Fibroblast of pulmonary artery (primary cell): ENCODE measurements at places on chromosomes 1 and 21.

- no peak for DNase-seq
Observed at GRCh38 chr1:13570924-13571323, 12.7 kb upstream of the PDPN start.

DNA sequence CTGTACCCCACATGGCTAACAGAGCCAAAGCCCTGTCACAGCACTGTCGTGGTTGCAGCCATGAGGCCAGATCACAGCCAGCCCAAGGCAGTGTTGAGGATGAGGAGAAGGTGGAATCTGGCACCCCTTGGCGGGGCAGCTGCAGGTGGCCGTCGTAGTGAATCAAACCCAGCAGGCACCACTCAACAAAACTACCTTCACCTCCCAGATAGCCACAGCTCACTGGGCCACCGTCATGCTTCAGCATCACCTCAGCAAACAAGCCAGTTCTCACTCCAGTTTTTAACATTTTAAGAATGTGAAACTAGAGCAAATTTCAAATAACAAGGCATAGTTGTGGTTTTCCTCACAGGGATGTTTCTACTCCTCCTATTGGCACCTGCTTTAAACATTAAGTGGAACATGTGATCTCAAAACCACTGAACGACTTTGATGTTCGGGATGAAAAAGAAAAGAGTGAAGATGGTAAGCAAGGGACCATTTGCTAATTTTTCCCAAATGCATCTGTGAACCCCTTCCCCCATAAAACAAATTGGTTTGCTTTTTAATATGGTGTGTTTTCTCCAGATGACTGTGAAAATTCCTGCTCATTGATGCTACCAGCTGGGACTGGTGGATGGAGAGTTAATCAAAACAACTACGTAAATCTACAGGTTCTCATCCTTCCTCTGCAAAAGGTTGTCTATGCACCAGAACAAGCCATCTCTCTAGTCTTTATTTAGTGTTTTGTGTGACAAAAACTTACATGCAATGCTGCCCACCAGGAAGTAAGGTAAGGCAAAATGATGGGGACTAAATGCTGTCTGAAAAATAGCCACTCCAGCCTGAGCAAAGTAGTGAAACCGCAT lies 45.5 kb downstream of the TOR1AIP2 start:
- DNase-seq, result no peak

GRCh38 chr21:44748621-44749020 lies 37.2 kb upstream of the TSPEAR start:
- no peak for DNase-seq

DNA sequence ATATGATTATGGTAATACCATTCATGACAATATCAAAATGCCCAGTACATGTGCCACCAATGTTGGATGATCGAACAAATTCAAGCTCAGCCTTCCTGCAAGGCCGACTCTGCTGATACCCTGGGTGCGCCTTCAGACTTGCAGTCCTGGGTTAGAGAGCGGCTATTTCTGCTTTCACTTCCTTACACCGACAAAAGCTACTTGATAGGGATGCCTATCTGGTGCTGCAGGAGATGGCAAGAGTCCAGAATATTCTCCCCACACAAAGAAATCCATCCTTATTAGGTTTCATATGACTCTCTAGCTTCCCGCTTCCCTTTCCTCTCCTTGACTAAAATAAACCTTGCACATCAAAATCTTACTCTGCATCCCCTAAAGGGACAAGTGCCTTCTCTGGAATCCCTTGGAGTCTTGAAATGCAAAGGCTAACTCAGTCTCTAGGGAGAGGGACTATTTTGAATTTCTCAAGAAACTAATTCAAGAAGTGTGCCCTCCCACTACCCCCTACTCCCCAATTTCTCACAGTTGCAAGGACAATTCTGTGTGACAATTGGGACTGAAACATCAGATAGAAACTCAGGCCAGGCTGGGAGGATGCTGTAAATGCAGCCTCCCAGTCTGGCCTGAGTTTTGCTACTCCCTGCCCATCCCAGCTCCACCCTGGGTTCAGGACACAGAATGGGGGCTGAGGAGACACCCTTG lies 103.1 kb upstream of the USP24 start:
- DNase-seq, result no peak

- DNase-seq, result no peak
Observed at GRCh38 chr1:167579986-167580385, 26.4 kb upstream of the CREG1 start.

GRCh38 chr1:47223921-47224675 lies 7.9 kb downstream of the TAL1 start:
- no peak for DNase-seq

DNA sequence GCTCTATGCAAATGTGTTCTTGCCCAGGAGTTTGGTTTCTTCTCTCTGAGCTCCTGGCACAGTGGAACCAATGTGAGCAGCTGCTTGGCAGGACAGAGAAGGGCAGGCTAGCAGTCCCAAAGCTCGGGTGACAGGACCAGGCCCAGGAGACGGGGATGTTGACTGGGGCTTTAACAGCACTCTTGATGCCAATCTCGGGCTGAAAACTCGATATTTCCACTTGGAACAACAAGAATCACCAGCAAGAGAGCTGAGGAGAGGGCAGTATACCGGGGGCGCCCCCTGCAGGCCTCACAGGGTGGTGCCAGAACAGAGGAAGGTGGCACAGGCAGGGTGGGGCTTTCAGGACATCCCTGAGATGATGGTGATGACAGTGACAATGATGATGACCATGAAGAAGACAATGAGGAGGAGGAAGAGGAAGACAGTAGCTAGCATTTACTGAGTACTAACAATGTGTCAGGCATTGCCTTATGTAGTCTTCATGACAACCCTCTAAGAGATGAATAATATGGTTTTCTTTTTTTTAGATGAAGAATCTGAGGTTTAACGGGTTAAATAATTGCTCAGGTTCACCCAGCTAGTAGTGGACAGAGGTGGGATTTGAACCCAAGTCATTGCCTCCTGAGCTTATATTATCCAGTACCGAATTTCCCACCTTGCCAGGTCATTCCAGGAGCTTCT lies 2.7 kb upstream of the KCNJ9 start:
- DNase-seq, result peak; percentile 27

- no peak for DNase-seq
Observed at GRCh38 chr21:26171258-26172100, 909 bp upstream of the APP start.

- no peak for DNase-seq
Observed at GRCh38 chr21:45468051-45468970, 63.3 kb downstream of the COL18A1 start.

DNA sequence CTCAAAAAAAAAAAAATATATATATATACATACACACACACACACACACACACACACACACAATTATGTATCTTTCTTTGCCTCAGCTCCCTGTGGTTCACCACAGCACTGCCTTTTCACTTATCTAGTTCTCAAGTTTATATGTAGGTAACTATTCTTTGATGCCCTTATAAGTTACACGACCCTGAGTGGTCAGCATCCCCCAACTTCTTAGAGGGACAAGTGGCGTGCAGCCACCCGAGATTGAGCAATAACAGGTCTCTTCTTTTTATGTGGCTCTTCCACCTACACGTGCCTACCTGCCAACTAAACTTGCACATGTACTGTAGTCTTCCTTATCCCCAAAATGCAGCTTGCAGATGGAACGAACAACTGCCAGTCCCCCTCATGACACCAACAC lies 120.8 kb downstream of the GABPA start:
- no peak for DNase-seq

DNA sequence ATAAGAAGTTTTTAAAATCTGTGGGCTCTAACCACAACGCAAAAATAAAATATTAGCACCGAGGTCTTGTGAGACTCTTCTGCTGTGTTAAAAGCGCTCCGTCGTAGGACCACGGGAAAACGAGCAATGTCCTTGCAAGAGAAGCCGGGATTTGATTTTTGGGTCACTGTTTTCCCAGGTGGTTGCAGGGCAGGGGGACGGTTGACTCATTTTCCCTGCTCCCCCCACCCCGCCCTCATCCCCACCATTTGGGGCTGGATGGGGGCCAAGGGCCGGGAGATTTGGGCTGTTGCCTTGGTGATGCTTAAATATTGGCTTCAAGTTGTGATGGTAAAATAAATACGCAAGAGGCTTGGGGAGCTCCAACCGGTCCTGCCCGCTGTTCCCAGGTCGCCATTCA lies 67.6 kb upstream of the SLC25A33 start:
- DNase-seq, result no peak

GRCh38 chr1:113012149-113012548 lies 56.2 kb upstream of the SLC16A1 start:
- DNase-seq, result no peak

DNA sequence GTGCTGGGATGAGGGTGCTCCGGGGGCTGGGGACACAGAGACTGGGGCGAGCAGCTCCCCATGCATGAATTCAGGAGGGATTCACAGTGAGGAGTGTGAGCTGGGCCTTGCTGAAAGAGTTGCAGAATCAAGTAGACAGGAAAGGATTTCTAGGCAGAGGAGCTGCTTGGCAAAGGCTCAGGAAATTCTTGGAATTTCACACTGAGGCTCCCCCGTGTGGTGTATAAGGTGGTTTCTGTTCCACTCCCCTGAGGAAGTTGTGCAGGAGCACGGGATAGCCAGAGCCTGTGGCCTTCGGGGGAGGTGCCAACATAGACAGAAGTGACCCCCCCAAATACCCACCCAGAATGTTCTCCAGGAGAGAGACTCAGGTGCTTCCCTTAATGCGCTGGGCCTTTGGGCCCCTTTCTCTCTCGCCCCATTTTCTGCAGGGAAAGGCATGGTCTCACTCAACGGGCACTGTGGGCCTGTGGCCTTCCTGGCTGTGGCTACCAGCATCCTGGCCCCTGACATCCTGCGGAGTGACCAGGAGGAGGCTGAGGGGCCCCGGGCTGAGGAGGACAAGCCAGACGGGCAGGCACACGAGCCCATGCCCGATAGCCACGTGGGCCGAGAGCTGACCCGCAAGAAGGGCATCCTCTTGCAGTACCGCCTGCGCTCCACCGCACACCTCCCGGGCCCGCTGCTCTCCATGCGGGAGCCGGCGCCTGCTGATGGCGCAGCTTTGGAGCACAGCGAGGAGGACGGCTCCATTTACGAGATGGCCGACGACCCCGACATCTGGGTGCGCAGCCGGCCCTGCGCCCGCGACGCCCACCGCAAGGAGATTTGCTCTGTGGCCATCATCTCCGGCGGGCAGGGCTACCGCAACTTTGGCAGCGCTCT lies 58.5 kb upstream of the ACTL8 start:
- DNase-seq, result peak; percentile 88

GRCh38 chr1:30765556-30766434 lies 8.2 kb upstream of the LAPTM5 start:
- no peak for DNase-seq

DNA sequence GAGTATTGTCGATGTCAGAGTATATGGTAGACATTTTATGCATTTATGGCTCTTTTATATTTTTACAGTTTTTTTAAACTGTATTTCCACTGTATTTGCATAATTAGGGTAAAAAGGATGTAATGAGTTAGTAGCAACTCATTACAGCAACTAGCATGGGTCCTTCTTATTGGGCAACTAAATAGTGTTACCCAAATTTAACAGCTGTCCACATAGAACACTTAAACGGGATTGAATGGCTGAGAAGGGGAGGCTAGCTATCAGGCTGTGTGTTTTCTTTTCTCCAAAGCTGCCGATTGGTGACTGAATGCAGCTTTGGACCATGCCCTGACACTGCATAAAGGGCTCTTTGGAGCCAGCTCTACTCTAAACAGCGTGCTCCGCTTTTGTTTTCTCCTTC lies 75.4 kb downstream of the PTPRC start:
- DNase-seq, result no peak

GRCh38 chr1:26297791-26298124 lies 8.7 kb downstream of the UBXN11 start:
- no peak for DNase-seq

- DNase-seq, result no peak
Observed at GRCh38 chr1:216173376-216173995, 249.8 kb downstream of the USH2A start.

GRCh38 chr21:25550352-25551120 lies 56.7 kb downstream of the MRPL39 start:
- DNase-seq, result no peak

GRCh38 chr1:186139701-186140100 lies 235.4 kb downstream of the TPR start:
- peak; percentile 66 for DNase-seq

DNA sequence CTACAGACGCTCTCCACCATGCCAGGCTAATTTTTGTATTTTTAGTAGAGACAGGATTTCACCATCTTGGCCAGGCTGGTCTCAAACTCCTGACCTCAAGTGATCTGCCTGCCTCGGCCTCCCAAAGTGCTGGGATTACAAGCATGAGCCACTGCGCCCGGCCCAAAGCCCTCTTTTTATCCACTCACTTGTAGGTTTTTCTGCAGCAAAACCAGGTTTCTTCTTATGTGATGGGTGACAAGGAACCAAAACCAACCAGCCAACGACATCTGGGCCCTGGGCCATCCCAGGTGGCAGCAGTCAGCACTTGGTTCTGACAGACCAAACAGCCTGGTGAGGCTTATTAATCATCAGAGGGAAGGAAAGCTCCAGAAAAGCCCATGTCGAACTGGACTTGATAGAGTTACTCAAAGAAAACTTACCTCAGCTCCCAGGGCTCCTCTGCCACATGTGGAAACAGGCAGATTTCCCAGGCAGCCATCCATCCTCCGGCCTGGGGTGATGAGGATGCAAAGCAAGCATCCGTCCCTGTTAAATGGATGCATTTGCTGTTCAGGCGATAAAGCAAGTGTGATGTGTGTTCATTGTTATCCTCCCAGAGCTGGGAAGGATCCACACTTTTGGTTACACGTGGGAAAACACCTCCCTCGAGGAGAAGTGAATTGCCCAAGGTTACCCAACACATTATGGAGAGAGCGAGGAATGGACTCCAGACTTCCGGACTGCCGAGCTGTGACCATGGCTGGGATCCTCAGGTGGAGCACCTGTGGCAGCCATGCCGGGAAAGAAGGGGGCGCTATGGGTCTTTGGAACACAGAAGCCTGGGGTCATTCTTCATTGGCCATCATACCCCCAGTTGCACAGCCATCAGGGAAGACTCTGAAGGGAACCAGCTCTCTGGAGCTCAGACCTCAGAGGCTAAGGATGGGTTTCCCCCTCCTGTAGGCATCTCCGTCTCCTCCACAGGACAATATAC lies 118.8 kb downstream of the HUNK start:
- no peak for DNase-seq

GRCh38 chr1:9040659-9041030 lies 14.4 kb upstream of the SLC2A7 start:
- no peak for DNase-seq

- DNase-seq, result peak; percentile 11
Observed at GRCh38 chr1:80675454-80675853, 1125.3 kb upstream of the ADGRL2 start.

- no peak for DNase-seq
Observed at GRCh38 chr1:202282025-202282371, 59.7 kb downstream of the UBE2T start.

GRCh38 chr21:42122808-42123207 lies 51.7 kb downstream of the UMODL1 start:
- DNase-seq, result no peak

- DNase-seq, result no peak
Observed at GRCh38 chr1:222784916-222785315, 29.9 kb upstream of the DISP1 start.

DNA sequence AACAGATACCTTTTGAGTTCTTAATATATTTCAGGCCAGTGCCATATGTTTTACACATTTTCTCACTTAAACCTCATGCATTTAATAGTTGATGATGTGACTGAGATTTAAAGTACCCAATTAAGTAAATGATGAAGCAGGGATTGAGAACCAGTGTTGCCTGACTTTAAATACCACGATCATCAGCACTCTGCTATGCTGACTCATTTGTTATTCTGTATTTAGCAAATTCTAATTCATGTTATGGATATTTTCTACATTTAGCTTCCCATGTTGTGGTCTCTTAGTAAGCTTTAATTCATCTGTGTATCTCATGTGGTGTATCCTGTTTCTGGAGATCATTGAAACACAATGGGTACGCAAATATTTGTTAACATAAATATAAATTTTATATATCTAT lies 363.0 kb downstream of the PTBP2 start:
- no peak for DNase-seq
